Uterus (tissue), 4 donors: ENCODE measurements at places on chromosomes 3 and 15. TPM values are rescaled to one million over a fixed set of nuclear protein-coding genes. Genes with fewer than 3 reads are reported as not detected.

GRCh38 chr3:50652709-50653108 lies 22.0 kb upstream of the DOCK3 start:
- no peak overlapping the region for H3K27ac ChIP-seq
- H3K27me3 ChIP-seq = no peaks in the 10 kb centered on the region

GRCh38 chr3:119098619-119099222 lies 47.2 kb upstream of the TEX55 start:
- H3K4me3 ChIP-seq = no peak overlapping the region
- no peaks in the 10 kb centered on the region for H3K36me3 ChIP-seq
- no peak overlapping the region for H3K27ac ChIP-seq
- no peaks in the 10 kb centered on the region for H3K27me3 ChIP-seq

DNA sequence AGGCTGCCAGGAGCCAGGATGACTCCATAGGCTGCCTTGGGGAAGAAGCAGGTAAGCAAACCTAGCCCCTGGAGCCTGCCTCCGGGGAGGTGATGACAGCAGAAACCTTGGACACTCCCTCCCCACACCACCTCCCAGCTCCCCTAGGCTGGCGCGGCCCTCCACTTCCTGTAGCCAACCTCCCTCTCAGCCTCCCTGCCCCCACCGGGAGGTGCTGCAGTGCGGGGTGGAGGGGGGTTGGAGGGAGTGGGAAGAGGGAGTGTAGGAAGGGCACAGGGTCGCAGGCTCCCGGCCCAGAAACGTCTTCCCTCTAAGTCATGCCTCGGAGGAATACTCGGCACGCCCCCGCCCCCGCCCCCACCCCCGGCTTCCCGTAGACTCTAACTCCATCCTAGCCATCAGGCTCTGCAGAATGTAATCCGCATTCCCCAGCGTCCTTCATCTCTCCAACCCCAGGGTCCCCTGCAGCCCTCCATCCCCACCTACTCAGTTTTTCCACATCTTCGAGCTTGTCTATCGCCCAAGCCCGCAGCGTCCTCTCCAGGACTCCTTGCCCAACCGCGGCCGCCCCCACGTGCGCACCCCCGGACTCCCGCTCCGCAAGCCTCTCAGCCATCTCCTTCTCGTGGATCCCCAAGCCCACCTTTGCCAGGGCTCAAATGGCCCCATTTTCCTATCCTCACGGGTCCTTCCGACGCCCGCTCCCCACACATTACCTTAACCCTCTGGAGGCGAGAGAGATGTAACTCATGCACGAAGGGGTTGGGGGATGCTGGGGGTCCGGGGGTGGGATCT lies 528 bp downstream of the LPCAT4 start:
- H3K27me3 ChIP-seq = no peaks in the 10 kb centered on the region
- H3K4me3 ChIP-seq = peak overlapping the region; percentile 97
- no peaks in the 10 kb centered on the region for H3K36me3 ChIP-seq
- no peaks in the 10 kb centered on the region for H3K4me1 ChIP-seq
- peak; percentile 63 for DNase-seq

- H3K36me3 ChIP-seq = no peaks in the 10 kb centered on the region
- no peak for DNase-seq
- H3K27ac ChIP-seq = peak overlapping the region; percentile 15
- H3K27me3 ChIP-seq = no peaks in the 10 kb centered on the region
These were observed 229.4 kb downstream of the FEZF2 start for GRCh38 chr3:62143843-62144450.

The PAQR9 gene
- total RNA-seq = not detected

The CCR3 gene
- total RNA-seq = not detected

The HGD gene
- total RNA-seq = 7.4 TPM
